ENCODE measurements at places on chromosomes 1 and 21. TPM values are rescaled to one million over a fixed set of nuclear protein-coding genes. Genes with fewer than 3 reads are reported as not detected.
A peak's percentile ranks its signal among the peaks of the same experiment; 100 is the strongest.

GRCh38 chr21:28944296-28944695 lies 48.4 kb downstream of the LTN1 start:
- no peaks in the 10 kb centered on the region for H3K27me3 ChIP-seq
- peaks cover 86% of the 10 kb centered on the region for H3K36me3 ChIP-seq
- no peaks in the 10 kb centered on the region for H3K4me1 ChIP-seq
- H3K4me3 ChIP-seq: no peak overlapping the region
- no peak for DNase-seq

GRCh38 chr1:178541829-178542553 lies 29.1 kb downstream of the TEX35 start:
- peak overlapping the region; percentile 75 for H3K27ac ChIP-seq
- peak overlapping the region; percentile 86 for H3K4me3 ChIP-seq
- peaks cover 13% of the 10 kb centered on the region for H3K4me1 ChIP-seq
- H3K27me3 ChIP-seq: no peaks in the 10 kb centered on the region

- peak; percentile 65 for DNase-seq
- H3K36me3 ChIP-seq: peaks cover 5% of the 10 kb centered on the region
- H3K27ac ChIP-seq: no peak overlapping the region
- no peaks in the 10 kb centered on the region for H3K27me3 ChIP-seq
Observed at GRCh38 chr1:200971955-200972711, 51.4 kb downstream of the KIF21B start.

DNA sequence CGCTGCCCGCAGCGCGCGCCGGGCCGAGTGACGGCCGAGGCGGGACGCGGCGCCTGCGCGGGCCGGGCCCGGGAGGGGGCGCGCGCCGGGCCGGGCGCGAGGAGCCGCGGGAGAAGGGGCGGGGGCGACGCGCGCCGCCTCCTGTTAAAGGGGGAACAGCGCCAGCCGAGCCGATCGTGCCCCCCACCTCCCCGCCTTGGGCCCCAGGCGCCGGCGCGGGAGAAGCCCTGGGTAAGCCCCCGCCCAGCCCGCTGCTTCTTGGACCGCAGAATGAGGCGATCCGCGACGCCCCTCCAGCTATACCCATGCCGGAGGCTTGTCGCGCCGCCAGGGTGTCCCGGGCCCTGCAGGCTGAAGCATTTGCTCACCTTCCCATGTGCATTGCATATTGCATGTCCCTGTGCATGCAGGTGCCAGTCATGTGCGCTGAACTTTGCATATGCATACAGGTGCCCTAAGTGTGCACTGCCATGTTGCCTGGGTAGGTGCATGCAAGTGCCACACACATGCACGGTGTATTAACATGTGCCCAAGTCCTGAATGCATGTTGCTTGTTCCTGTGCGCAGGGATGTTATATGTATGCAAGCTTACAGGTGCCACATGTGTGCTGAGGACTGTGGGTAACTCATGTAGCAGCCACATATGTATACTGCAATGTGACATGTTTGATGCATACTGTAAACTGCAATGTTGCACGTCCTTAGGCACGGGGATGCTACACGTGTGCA lies at the start of gene ADGRB2:
Gene ADGRB2, minus strand, starts transcription at position 29 of the 729 bp plus-strand sequence. CDS start 7,119 bp downstream, outside the sequence.
- no peak within 1 kb of the TSS for H3K27ac ChIP-seq
- peaks cover 29% of the 10 kb centered on the region for H3K4me1 ChIP-seq
- no peak for DNase-seq

- H3K27ac ChIP-seq: no peak overlapping the region
- no peak for DNase-seq
- H3K4me3 ChIP-seq: no peak overlapping the region
- peaks cover 27% of the 10 kb centered on the region for H3K4me1 ChIP-seq
- no peaks in the 10 kb centered on the region for H3K36me3 ChIP-seq
- no peaks in the 10 kb centered on the region for H3K27me3 ChIP-seq
Observed at GRCh38 chr1:231601824-231602672, 24.5 kb upstream of the DISC1 start.

DNA sequence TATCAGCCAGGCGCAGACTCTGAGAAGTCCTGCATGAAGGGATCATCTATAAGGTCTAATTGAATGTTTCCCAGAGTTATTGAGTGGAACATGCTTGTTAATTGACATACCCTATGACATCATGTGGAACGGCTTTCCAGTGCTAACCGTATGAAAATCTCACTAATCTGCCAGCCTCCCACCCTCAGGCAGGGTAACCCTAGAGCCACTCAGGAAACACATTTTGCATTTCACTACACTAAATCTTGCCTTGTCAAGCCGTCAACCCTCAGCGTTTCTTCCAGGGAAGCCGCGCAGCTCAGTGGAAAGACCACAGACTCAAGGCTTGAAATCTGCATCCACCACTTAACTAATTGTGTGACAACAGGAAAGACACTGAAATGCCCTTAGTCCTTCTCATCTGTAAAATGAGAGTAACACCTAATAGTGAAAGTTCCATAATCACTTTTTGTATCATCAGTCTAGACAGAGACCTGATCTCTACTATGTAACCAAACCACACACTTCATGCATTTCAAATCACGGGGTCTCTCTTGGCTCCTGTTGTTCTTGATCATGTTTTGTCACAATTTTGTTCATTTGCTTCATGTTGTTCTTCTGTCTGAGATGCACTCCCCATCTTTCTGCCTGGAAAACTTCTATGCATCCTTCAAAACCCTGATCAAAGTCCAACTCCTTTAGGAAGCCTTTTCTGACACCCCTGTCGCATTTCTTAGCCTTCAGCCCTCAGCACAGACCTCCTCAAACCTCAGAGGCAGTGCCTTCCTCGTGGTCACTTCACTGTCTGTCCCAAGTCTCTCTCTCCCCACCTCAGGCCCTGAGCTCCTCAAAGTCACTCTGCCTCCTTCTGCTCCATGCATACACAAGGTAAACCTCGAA lies 246.5 kb downstream of the TOMM20 start:
- no peaks in the 10 kb centered on the region for H3K36me3 ChIP-seq
- DNase-seq: no peak
- H3K4me3 ChIP-seq: no peak overlapping the region
- no peak overlapping the region for H3K27ac ChIP-seq
- H3K4me1 ChIP-seq: peaks cover 30% of the 10 kb centered on the region

GRCh38 chr1:228904222-228904621 lies 168.9 kb downstream of the RHOU start:
- H3K27ac ChIP-seq: no peak overlapping the region
- H3K4me3 ChIP-seq: no peak overlapping the region
- H3K4me1 ChIP-seq: peaks cover 18% of the 10 kb centered on the region
- no peaks in the 10 kb centered on the region for H3K27me3 ChIP-seq
- DNase-seq: no peak

GRCh38 chr1:13228343-13228781 lies 2.4 kb upstream of the PRAMEF18 start:
- no peaks in the 10 kb centered on the region for H3K4me1 ChIP-seq
- no peak overlapping the region for H3K4me3 ChIP-seq
- H3K36me3 ChIP-seq: no peaks in the 10 kb centered on the region
- no peak overlapping the region for H3K27ac ChIP-seq
- DNase-seq: no peak

- no peaks in the 10 kb centered on the region for H3K27me3 ChIP-seq
- no peak overlapping the region for H3K4me3 ChIP-seq
- H3K27ac ChIP-seq: no peak overlapping the region
Observed at GRCh38 chr1:105700723-105701122, 1355.8 kb upstream of the PRMT6 start.

DNA sequence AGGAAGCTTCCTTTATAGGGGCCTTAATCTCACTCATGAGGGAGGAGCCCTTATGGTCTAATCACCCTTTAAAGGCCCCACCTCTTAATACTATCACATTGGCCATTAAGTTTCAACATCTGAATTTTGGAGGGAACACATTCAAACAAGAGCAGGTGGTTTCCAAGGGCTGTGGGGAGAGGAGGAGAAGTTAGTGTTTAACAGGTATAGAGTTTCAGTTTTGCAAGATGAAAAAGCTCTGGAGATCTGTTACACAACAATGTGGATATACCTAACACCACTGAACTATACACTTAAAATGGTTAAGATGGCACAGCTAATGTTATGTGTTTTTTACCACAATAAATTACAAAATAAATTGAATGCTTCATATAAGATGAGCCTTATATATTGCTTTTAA lies 113.4 kb upstream of the DNAH14 start:
- H3K4me3 ChIP-seq: no peak overlapping the region
- H3K4me1 ChIP-seq: no peaks in the 10 kb centered on the region

- no peak for DNase-seq
- no peaks in the 10 kb centered on the region for H3K4me1 ChIP-seq
- no peaks in the 10 kb centered on the region for H3K36me3 ChIP-seq
Observed at GRCh38 chr1:194052514-194053338, 866.3 kb upstream of the B3GALT2 start.

DNA sequence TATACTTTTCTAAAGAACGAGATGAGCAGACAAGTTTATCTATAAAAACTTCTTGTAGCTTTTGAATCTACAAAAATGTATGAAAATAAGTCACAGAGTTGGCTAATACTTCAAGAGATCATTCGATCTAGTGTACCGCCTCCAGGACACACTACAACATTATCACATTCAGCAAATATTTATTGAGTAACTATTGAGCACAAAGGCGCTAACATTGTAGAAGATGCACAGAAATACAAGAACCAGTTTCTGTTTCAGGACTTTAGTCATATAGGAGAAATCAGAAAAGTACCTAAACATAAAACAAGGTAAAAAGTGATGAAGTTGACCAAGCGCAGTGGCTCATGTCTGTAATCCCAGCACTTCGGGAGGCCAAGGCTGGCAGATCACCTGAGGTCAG lies 20.6 kb downstream of the WASF2 start:
- H3K36me3 ChIP-seq: peaks cover 21% of the 10 kb centered on the region
- H3K4me3 ChIP-seq: no peak overlapping the region
- peaks cover 86% of the 10 kb centered on the region for H3K4me1 ChIP-seq
- DNase-seq: no peak
- H3K27me3 ChIP-seq: no peaks in the 10 kb centered on the region

DNA sequence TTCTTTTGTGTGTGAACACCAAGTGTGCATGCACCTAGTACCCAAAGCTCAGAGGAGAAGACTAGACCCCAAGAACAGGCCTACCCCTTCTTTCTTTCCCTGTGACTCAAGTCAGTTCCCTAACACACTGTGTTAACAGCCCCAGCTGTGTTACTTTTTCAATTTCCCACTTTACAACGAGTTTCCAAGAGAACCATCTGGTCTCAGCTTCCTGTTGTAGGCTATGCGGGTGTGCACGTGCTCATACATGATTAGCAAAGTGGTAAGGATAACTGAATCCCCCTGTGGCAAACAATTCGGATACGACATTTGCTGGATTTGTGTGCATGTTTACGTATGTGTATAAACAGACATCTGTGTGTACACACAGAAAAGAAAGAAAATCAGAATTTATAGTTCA lies 17.9 kb downstream of the IFNAR2 start:
- no peak for DNase-seq
- H3K36me3 ChIP-seq: peaks cover 90% of the 10 kb centered on the region
- no peaks in the 10 kb centered on the region for H3K27me3 ChIP-seq
- H3K27ac ChIP-seq: no peak overlapping the region
- no peak overlapping the region for H3K4me3 ChIP-seq
- peaks cover 11% of the 10 kb centered on the region for H3K4me1 ChIP-seq

GRCh38 chr1:220313576-220313975 lies 41.3 kb upstream of the RAB3GAP2 start:
- no peak for DNase-seq
- no peaks in the 10 kb centered on the region for H3K27me3 ChIP-seq
- no peak overlapping the region for H3K4me3 ChIP-seq
- no peaks in the 10 kb centered on the region for H3K36me3 ChIP-seq

- no peaks in the 10 kb centered on the region for H3K36me3 ChIP-seq
- no peak for DNase-seq
- no peak overlapping the region for H3K4me3 ChIP-seq
- no peak overlapping the region for H3K27ac ChIP-seq
- H3K4me1 ChIP-seq: peaks cover 5% of the 10 kb centered on the region
Observed at GRCh38 chr1:24635195-24635843, 7.8 kb upstream of the SRRM1 start.

GRCh38 chr1:248804771-248805681 lies 20.7 kb downstream of the SH3BP5L start:
- no peaks in the 10 kb centered on the region for H3K36me3 ChIP-seq
- DNase-seq: no peak
- no peaks in the 10 kb centered on the region for H3K27me3 ChIP-seq
- H3K27ac ChIP-seq: no peak overlapping the region
- peaks cover 22% of the 10 kb centered on the region for H3K4me1 ChIP-seq

- no peaks in the 10 kb centered on the region for H3K27me3 ChIP-seq
- H3K36me3 ChIP-seq: peaks cover 100% of the 10 kb centered on the region
- no peak overlapping the region for H3K27ac ChIP-seq
- no peak for DNase-seq
Observed at GRCh38 chr21:36369064-36369685, 16.0 kb upstream of the CHAF1B start.

GRCh38 chr1:237031480-237031879 lies 10.5 kb upstream of the RYR2 start:
- no peak overlapping the region for H3K4me3 ChIP-seq
- no peaks in the 10 kb centered on the region for H3K36me3 ChIP-seq
- no peak for DNase-seq
- H3K27ac ChIP-seq: peak overlapping the region; percentile 58
- H3K27me3 ChIP-seq: no peaks in the 10 kb centered on the region

DNA sequence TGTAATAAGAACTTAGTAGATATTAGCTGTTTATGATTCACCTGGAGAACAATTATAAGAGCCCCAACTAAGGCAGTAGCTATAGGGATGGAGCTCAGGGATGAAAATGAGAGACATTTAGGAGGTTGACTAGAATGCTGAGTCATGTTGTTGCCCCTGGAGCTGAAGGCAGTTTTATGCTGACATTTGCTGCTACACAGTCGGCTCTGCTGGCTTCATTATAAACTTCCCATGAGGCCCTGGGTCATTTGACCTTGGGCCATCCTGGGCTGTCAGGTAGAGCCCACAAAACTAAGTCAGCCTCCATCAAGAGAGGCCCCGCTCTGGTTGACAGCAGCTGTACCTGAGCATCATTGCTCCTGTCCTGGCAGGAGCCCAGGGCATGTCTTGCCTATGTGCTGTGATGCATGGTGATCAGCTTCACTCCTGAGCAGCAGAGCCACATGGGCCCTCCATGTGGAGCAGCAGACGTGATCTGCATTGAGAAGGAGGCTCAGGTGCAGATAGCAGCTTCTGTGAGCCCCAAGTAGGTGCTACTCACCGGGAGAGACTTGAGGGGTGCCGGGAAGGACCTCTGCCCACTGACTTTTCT lies 112.4 kb downstream of the TBX19 start:
- no peaks in the 10 kb centered on the region for H3K27me3 ChIP-seq
- no peak overlapping the region for H3K27ac ChIP-seq
- H3K4me1 ChIP-seq: no peaks in the 10 kb centered on the region
- no peak overlapping the region for H3K4me3 ChIP-seq

DNA sequence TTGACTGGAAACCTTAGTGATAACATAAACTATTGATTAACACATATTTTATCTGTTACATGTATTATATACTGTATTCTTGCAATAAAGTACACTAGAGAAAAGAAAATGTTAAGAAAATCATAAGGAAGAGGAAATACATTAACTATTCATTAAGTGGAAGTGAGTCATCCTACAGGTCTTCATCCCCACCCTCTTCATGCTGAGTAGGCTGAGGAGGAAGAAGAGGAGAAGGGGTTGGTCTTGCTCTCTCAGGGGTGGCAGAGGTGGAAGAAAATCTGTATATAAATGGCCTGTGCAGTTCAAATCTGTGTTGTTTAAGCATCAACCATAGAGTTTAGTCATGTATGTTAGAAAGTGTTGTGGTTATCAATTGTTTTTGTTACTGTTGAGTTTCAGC lies 66.1 kb upstream of the CHODL start:
- H3K27ac ChIP-seq: no peak overlapping the region
- no peak overlapping the region for H3K4me3 ChIP-seq
- H3K36me3 ChIP-seq: no peaks in the 10 kb centered on the region
- H3K4me1 ChIP-seq: no peaks in the 10 kb centered on the region
- DNase-seq: no peak
- H3K27me3 ChIP-seq: no peaks in the 10 kb centered on the region

The RYR2 gene
- 4.8 TPM for total RNA-seq

The ABCD3 gene
- total RNA-seq: 54.9 TPM

The IFT25 gene
- total RNA-seq: 23.7 TPM

The PBX1 gene
- total RNA-seq: 58.1 TPM

The DPH2 gene
- total RNA-seq: 15.0 TPM

The STPG1 gene
- 13.1 TPM for total RNA-seq

All from lower lobe of right lung (tissue), 2 donors.